HuH-7 (cell line): ENCODE measurements at places on chromosomes 12 and 14.

GRCh38 chr12:130800312-130800711, 38.7 kb downstream of the STX2 start:
- DNase-seq: no peak

DNA sequence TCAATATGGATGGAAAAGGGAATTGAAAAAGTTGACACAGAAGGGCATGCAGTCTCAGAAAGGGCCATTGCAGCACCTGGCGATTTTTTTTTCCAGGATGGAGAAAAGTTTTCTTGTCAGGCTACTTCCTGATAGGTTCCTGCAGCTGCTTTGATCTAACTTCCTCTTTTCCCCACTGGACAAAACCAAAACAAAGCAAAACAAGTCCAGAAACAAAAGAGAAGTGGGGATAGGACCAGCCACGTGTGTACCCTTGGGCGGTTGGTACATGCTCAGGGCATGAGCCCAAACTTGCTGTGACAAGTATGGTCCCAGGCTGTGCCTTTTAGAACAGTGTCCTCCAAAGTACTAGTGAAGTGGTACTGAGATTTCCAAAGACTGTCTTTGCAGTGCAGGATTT, 89.8 kb downstream of the CHST11 start:
- no peak for DNase-seq

DNA sequence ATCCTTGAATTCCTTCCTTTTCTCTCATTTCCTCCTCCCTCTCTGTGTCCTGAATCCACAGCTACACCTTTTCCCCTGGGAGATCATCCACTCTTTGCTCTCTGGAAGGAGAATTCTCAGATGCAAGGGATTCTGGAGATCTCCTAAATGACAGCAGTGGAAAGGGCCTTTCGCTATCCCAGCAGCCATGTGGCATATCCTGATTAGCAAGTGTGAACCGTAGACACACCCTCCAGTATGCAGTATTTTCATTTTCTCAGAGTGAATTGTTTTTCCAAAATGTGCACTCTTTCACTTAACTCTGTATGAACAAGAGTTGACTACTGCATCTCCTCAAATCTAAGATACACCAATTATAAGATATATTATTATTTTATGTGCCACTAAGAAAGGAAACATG, 6.0 kb downstream of the GARIN2 start:
- no peak for DNase-seq

DNA sequence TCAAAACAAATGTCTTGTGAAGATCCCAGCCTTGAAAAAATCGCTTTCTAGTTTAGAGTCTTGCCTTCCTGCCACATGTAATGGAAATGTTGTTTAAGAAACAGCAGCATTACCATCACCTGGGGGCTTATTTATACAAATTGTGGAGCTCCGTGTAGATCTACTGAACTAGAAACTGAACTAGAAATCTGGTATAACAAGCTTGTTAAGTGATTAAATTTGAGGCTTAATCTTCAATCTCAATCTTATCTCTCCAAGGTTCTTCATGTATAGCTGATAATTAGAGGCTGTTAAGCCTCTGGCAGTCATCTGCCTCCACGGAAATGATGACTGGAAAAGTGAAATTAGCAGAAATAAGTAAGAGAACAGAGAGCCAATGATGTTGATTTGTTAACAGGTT, 92.0 kb upstream of the FGD4 start:
- DNase-seq: no peak

DNA sequence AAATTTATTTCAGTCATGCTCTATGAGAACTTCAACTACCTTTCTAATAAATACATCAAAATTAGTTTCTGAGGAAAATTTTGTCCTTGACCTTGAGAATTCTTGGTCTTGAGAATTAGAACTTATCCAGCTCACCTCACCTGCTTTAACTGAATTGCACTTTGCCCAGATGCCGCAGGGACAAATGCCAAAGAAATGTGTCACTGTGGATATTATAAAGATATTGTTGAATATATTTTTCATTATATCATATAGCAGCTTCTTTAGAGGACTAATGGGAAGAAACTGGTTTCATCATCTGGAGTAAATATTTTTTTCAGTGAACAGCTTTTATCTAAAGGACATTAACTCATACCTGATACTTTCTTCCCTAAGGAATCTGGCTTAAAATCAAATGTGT, 54.1 kb downstream of the LRP6 start:
- DNase-seq: no peak

DNA sequence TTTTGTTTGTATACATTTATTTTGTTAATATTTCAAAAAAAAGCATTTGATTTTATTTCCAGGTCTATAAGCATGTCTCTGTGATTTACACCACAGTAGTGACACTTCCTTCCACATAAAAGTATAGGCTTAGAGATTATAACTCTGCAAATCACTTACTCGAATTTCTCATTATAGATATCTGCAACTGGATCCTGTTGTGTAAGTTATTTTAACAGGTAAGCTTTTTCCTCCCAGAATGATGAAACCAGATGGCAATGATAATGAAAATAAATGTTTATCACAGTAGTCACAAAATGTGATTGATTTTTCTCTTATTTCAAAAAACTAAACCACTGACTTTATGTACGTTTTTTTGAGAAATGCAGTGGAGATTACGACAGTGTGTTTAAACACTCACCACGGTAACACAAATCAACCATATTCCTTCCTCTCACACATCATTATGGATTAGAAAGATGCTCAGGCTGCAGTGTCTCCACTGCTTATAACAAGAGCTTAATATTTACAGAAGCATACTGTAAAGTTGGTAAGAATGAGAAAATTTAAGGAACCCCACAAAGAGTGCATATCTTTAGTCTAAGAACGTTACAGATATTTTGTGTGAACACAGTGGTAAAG, 194.6 kb downstream of the ATXN7L3B start:
- DNase-seq: no peak

- no peak for DNase-seq
Observed at GRCh38 chr14:36947362-36947761, 225.0 kb downstream of the SLC25A21 start.

DNA sequence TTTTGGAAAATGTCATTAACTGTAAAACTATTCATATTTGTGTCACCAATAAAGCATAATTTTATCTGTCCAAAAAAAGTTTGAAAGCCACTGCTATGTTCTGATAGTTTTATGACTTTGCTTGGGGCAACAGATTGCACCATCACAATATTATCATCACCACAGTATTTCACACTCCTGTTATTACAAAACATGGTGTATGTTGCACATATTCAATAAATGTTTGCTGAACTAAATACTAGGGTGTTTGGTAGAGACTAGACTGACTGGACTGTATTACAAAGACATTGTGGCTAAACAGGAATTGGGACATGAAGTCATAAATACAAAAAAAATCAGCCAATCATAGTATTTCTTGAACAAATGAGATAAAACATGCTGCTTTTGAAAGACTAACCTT, 55.1 kb downstream of the PAWR start:
- DNase-seq: no peak

DNA sequence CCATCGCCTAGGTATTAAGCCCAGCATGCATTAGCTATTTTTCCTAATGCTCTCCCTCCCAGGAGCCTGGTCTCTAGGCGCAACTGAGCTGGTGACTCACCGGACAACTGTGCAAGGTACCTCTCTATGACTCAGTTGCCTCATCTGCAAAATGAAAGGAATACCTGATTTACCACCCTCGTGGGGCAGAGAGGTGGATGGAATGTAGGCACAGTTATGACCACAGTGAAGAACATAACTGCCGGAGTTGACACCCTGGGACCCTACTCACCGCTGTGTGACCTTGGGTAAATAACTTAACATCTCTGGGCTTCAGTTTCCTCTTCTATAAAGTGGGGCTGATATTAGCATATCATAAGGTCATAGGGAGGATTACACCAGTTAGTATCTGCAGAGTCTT, 22.6 kb downstream of the BCL11B start:
- no peak for DNase-seq

GRCh38 chr14:91925001-91925726, 22.3 kb downstream of the FBLN5 start:
- DNase-seq: no peak

- DNase-seq: no peak
Observed at GRCh38 chr14:95830386-95830785, 46.2 kb upstream of the TUNAR start.

GRCh38 chr12:75641031-75641780, 129.8 kb upstream of the KRR1 start:
- DNase-seq: no peak

GRCh38 chr14:91027561-91027960, 32.9 kb downstream of the RPS6KA5 start:
- no peak for DNase-seq

DNA sequence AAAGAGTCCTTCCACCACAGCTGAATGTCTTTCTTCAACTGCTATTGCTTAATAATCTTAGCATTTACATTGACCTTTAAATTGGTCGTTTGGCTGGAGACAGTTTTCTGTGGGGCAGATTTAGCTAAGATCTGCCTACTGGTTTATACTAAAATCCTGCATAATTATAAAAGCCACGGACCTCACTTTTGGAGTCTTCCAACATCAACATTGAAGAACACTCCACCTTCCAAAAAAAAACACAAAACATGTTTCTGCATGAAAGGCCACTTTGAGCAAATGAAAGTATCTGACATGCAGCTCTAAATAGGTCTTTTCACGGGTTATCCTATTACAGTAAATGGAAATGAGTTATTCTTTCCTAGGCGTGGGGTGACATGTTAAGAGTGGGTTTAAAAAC, 57.0 kb upstream of the KRR1 start:
- DNase-seq: no peak

- DNase-seq: no peak
Observed at GRCh38 chr12:31235868-31236395, 90.0 kb downstream of the SINHCAF start.

GRCh38 chr12:2486796-2487195, 308.0 kb upstream of the FKBP4 start:
- no peak for DNase-seq

- DNase-seq: no peak
Observed at GRCh38 chr12:84689638-84690037, 223.0 kb downstream of the SLC6A15 start.

- DNase-seq: no peak
Observed at GRCh38 chr12:104802208-104802607, 155.9 kb downstream of the SLC41A2 start.

GRCh38 chr12:117662620-117663395, 301.4 kb upstream of the NOS1 start:
- no peak for DNase-seq

GRCh38 chr14:93115821-93116675, at the start of gene ITPK1:
ITPK1 (minus strand) TSS chr14:93115925; CDS start chr14:93115163, 762 bp downstream.
- peak; percentile 74 for DNase-seq

- DNase-seq: no peak
Observed at GRCh38 chr12:56571121-56571520, 49.5 kb downstream of the RBMS2 start.

GRCh38 chr12:48903982-48904411, 21.3 kb downstream of the FKBP11 start:
- DNase-seq: no peak

DNA sequence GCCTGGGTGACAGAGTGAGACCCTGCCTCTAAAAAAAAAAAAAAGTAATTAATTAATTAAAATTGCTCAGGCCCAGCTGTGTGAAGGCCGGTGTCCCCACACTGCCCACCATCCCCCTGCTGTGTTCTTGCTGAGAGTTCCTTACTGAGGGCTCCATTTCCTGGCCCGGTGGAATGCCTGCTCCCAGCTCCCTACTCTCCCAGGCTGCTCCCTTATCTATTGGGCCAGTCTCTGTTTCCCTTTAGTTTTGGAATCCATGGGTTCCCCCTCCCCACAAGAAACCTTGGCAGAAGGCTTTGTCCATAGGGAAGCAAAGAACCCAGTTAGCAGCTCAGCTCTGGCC, 19.0 kb downstream of the MLXIP start:
- DNase-seq: no peak
